Urinary bladder (tissue), 4 donors: ENCODE measurements at places on chromosomes 2 and 18. TPM values are rescaled to one million over a fixed set of nuclear protein-coding genes. Genes with fewer than 3 reads are reported as not detected.

Gene LRRC30
- not detected for polyA plus RNA-seq

Gene CABYR
- 1.3 TPM for polyA plus RNA-seq

DNA sequence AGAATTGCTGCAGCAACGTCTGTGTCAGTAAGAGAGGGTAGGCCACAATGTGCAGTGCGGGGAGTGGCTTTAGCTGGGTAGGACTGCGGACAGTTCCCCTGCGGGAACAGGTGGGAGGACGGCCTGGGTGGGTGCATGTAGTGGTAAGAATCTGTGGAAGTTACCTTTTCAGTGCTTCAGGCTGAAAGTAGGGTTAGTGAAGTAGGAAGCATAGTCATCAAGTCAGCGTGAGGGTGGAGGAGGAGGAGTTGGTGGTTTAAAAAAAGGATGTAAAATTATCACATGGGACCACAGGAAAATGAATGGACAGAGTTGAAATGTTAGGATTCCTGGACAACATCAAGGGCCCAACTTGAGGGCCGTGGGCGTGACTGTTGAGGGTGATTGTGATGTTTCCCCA, 13.2 kb downstream of the CEP192 start:
- DNase-seq = no peak

DNA sequence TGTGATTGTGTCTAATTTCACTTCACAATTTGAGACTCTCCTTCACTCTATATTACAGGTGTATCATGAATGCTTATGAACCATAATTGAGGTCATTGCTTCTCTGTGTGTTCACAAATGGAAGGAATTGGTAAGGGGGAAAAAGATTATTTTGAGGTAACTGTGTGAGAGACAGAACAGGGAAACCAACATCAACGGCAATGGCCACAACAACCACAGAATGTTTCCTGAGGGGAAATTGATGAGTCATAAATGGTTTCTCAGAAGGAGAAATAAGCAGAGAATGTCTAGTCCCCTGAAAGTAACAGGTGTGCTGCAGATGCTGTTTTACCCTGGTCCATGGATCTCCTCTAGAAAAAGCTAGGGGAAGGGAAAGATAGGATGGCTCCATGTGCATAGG, 361.2 kb upstream of the GALNT5 start:
- DNase-seq = no peak

DNA sequence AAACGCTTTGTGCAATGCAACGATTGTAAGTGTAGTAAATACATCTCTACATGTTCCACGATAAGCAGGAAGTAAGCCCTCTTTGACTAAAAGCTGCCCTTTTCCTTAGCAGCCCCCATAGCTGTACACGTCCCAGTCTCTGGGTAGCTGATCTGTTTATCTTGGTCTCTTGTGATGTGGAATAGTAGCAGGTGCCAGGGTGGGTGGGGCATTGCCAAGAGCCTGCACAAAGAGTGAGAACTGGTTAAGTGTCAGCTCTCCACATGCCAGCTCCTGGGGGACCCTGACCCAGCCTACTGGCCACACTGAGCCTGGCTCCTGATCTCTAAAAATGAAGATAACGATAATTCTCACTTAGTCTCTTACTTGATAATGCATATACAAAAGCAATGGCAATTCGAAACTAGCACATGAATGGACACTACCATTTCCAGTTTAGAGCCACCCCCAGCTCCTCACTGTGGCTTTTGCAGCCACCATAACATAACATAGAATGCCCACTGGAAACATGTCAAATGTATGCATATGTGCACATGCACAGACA, 92.3 kb downstream of the MYT1L start:
- no peak for DNase-seq

GRCh38 chr2:1022178-1022577, 71.5 kb downstream of the SNTG2 start:
- no peak for DNase-seq
